Activated naive CD4-positive, alpha-beta T cell treated with anti-CD3 and anti-CD28 coated beads, Interleukin-2, amount 10 ng/mL, durations not matched to agents 7 days and 5 days (primary cell): ENCODE measurements at places on chromosomes 11 and 22.

GRCh38 chr22:36671404-36671803, 32.1 kb downstream of the CACNG2 start:
- no peaks in the 10 kb centered on the region for H3K36me3 ChIP-seq
- DNase-seq, result no peak
- H3K27ac ChIP-seq, result no peak overlapping the region
- no peaks in the 10 kb centered on the region for H3K4me1 ChIP-seq
- H3K27me3 ChIP-seq, result peaks cover 23% of the 10 kb centered on the region

GRCh38 chr11:17368551-17368950, 17.0 kb downstream of the NCR3LG1 start:
- H3K27me3 ChIP-seq, result no peaks in the 10 kb centered on the region
- no peaks in the 10 kb centered on the region for H3K4me1 ChIP-seq
- H3K27ac ChIP-seq, result no peak overlapping the region

DNA sequence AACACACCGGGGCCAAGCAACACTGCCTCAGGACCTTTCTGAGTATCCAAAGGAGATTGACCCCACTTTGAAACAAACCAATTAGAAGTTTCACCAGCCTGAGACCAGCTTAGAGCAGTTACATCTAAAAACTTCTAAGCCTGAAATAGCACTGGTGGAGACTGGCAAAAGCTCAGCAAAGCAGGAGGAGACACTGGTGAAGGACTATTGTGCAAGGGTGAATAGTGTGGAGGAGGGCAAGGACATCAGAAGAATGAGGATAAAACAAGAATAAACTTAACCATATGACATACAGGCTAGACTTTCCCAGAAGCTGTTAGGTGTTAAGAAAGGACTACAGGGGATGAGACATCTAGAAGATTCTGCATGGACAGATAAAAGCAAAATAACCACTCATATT, 152.4 kb downstream of the FCHSD2 start:
- no peaks in the 10 kb centered on the region for H3K4me1 ChIP-seq
- H3K36me3 ChIP-seq, result peaks cover 26% of the 10 kb centered on the region
- no peak overlapping the region for H3K4me3 ChIP-seq
- no peak overlapping the region for H3K27ac ChIP-seq

- no peak overlapping the region for H3K27ac ChIP-seq
- no peaks in the 10 kb centered on the region for H3K36me3 ChIP-seq
- no peak overlapping the region for H3K4me3 ChIP-seq
- no peaks in the 10 kb centered on the region for H3K27me3 ChIP-seq
- H3K4me1 ChIP-seq, result no peaks in the 10 kb centered on the region
Observed at GRCh38 chr11:122304973-122305372, 189.0 kb upstream of the BLID start.

- no peaks in the 10 kb centered on the region for H3K36me3 ChIP-seq
- peak overlapping the region; percentile 62 for H3K4me3 ChIP-seq
- H3K27ac ChIP-seq, result no peak overlapping the region
- H3K27me3 ChIP-seq, result peaks cover 65% of the 10 kb centered on the region
- DNase-seq, result no peak
Observed at GRCh38 chr11:19714387-19715363, 2.0 kb downstream of the NAV2 start.

- no peaks in the 10 kb centered on the region for H3K4me1 ChIP-seq
- H3K4me3 ChIP-seq, result no peak overlapping the region
- no peak for DNase-seq
- peak overlapping the region; percentile 29 for H3K27ac ChIP-seq
- H3K36me3 ChIP-seq, result no peaks in the 10 kb centered on the region
- peaks cover 60% of the 10 kb centered on the region for H3K27me3 ChIP-seq
Observed at GRCh38 chr11:73259406-73260126, 12.6 kb upstream of the P2RY6 start.

DNA sequence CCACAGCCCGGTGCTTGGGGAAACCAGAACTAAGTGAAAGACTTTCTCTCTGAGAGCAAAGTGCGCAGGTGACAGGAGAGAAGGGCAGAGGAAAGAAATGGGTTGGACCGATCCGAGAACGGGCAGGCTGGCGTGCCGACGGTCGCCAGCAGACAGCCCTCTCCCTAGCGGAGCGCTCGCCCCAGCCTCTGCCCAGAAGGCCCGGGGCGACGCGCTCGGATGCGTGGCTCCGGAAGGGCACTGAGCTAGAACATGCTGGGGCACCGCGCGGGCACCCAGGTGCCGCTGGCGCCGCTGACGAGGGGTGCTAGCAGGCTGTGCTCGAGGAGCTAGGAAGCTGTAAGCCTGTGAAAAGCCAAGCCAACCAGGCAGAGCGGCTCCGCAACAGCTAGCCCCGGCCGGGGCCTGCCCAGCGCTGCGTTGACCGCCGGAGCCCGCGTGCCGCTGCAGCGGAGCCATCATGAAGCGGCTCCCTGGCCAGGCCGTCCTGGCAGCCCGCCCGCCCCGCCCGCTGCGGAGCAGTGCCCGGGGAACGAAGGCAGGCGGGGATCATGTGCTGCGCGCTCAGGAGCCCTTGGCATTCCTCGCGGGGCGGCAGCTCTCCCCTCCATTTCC, 22.1 kb upstream of the RRAS2 start:
- peak overlapping the region; percentile 42 for H3K27ac ChIP-seq
- H3K27me3 ChIP-seq, result peaks cover 41% of the 10 kb centered on the region
- no peaks in the 10 kb centered on the region for H3K36me3 ChIP-seq
- peak; percentile 57 for DNase-seq
- H3K4me3 ChIP-seq, result peak overlapping the region; percentile 69
- H3K4me1 ChIP-seq, result peaks cover 19% of the 10 kb centered on the region

- no peak overlapping the region for H3K4me3 ChIP-seq
- no peaks in the 10 kb centered on the region for H3K27me3 ChIP-seq
- H3K4me1 ChIP-seq, result peaks cover 5% of the 10 kb centered on the region
- DNase-seq, result no peak
- H3K27ac ChIP-seq, result no peak overlapping the region
Observed at GRCh38 chr11:33147559-33147958, 13.7 kb downstream of the CSTF3 start.

DNA sequence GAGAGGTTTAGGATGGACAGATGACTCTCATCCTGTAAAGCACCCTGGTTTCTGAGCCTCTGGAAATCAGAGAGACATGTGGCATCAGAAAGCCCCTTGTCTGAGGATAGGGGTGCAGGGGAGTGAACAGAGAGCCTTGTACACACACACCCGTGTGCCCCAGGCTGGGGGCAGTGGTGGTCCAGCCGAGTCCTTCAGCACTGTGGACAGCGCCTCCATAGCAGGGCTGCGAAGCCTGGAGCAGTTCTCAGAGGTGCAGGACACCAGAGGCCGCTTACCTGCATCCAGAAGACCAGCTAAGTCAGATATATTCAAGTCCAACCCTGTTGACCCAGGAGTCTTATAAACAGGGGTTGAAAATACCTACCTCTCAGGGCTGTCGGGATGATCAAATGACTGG, 11.5 kb upstream of the IGSF9B start:
- peaks cover 1% of the 10 kb centered on the region for H3K36me3 ChIP-seq
- peaks cover 12% of the 10 kb centered on the region for H3K4me1 ChIP-seq
- peaks cover 94% of the 10 kb centered on the region for H3K27me3 ChIP-seq
- DNase-seq, result peak; percentile 35

DNA sequence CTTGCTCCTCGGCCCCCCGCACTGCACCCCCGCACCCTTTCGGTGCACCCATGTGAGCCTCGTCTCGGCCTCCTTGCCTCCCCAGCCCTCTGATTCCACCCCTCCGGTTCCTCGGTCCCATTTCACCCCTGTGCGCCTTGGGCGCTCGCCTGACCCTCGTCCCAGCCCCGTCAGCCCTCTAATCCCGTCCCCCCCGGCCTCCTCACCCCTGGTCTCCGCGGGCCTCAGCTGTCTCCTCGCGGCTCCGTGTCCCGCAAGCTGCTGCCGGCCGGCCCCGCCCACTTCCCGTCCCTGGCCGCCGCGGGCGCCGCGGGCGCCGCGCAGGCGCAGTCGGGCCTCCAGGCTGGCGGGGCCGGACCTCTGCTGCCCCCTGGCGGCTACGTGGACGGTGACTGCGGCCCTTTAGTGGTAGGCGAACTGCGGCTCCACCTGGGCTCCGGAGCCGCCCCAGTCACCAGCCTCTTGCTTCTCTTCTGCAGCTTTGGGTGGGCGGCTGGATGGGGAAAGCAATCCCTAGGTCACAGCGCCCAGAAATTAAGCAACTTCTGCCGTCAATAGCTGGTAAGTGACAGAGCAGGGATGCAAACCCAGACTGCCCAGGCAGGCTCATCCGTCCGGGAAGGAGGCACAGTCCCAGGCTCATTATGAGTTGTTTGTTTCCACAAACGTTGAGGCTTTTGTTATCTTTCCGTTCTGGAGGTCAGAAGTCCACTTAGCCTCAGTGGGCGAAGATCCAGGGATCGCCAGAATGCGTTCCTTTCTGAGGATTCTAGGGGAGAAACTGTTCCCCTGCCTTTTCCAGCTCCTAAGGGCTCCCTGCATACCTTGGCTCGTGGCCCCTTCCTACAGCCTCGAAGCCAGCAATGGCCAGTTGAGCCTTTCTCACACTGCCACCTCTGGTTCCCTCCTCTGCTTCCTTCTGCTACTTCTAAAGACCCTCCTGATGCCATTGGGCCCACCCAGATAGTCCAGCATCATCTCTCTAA, at the start of gene PPM1F:
TSS of gene PPM1F (minus strand) at position 263 of the 986 bp plus-strand sequence. CDS start 6,800 bp downstream, outside the sequence.
- peaks cover 27% of the 10 kb centered on the region for H3K27me3 ChIP-seq
- H3K4me3 ChIP-seq, result peak within 1 kb of the TSS; percentile 82
- H3K4me1 ChIP-seq, result peaks cover 16% of the 10 kb centered on the region
- H3K27ac ChIP-seq, result peak within 1 kb of the TSS; percentile 75
- peak; percentile 91 for DNase-seq

DNA sequence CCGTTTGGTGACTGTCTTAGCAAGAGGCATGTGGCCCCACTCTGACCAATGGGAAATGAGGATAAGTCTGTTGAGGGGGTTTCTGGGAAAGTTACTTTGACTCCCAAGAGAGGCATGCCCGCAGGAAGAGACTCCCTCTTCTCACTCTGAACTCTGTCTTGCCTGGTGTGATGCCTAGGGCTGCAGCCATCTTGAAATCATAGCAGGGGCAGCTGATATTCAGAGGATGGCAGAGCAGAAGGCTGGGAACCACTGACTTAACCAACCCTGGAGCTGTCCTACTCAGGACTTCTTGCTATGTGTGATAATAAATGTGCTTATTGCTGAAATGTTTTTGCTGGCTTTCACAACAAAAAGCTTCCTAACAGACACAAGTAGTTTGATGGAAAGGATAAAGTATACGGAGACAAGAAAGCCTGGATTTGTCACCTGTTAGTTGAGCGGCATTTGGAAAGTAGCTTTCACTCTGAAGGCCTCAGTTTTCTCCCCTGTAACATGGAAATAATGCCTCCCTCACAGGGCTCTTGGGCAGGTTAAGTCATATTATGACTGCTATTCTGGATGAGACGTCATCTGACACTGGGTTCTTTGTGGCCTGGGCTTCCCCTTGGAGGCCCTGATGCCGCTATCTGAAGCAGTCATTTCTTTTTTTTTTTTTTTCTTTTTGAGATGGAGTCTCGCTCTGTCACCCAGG, 128.5 kb downstream of the CEP164 start:
- H3K27me3 ChIP-seq, result peaks cover 14% of the 10 kb centered on the region
- no peak overlapping the region for H3K27ac ChIP-seq
- no peaks in the 10 kb centered on the region for H3K36me3 ChIP-seq
- no peak for DNase-seq
- no peaks in the 10 kb centered on the region for H3K4me1 ChIP-seq
- no peak overlapping the region for H3K4me3 ChIP-seq

GRCh38 chr11:134792044-134792443, 380.0 kb upstream of the B3GAT1 start:
- H3K27ac ChIP-seq, result no peak overlapping the region
- no peak overlapping the region for H3K4me3 ChIP-seq
- H3K27me3 ChIP-seq, result peaks cover 4% of the 10 kb centered on the region
- no peaks in the 10 kb centered on the region for H3K4me1 ChIP-seq

DNA sequence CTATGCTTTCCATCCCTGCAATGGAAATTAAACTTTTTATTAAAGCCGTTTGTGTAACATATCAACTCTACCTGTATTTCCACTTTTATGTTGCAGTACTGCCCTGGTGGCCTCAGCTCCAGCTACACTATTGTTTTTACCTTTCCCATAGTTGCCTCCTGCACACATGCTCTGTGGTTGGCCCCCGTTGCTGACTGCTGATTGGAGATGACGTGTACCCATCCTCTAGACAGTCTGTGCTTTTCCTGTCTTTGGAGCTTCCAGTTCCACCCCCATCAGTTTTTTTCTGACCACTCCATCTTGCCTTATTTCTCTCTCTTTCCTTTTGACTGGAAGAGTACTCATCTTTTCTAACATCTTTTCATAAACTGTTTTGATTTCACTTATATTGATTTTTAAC, 123.8 kb downstream of the TEAD1 start:
- no peak overlapping the region for H3K4me3 ChIP-seq
- H3K27ac ChIP-seq, result no peak overlapping the region
- DNase-seq, result no peak
- no peaks in the 10 kb centered on the region for H3K36me3 ChIP-seq

DNA sequence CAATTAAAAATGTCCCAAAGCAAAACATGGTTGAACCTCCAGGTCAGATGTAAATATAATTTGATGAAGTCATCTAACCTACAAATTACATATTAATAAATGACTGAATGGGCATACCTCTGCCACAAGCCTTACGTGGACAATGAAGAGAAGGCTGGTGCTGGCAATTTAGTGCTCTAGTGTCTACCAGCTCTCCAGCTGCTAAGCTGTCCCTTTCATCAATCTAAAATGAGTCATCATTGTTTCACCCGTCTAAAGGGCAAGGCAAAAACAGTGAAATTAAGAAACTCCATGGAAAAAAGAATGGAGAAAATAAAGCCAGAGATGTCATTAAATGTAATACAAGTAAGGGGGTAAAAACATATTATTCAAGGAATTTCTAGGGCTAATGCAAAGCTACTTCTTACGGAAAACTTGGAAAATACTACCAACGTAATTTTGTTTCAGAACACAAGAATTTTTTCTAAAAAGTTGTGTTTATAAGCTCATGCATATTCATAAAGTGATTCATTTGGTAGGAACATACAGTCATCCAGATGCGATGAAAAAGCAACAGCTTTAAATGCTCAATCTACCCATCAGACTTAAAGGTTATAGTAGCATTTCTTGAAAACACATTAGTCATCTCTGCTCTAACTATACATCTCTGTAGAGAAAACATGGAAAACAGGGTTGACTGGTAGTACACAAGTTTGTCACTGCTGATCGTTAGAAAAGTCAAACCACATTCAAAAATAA, 71.5 kb downstream of the SIK3 start:
- peaks cover 42% of the 10 kb centered on the region for H3K4me1 ChIP-seq
- H3K27me3 ChIP-seq, result no peaks in the 10 kb centered on the region
- H3K36me3 ChIP-seq, result peaks cover 10% of the 10 kb centered on the region
- no peak for DNase-seq

DNA sequence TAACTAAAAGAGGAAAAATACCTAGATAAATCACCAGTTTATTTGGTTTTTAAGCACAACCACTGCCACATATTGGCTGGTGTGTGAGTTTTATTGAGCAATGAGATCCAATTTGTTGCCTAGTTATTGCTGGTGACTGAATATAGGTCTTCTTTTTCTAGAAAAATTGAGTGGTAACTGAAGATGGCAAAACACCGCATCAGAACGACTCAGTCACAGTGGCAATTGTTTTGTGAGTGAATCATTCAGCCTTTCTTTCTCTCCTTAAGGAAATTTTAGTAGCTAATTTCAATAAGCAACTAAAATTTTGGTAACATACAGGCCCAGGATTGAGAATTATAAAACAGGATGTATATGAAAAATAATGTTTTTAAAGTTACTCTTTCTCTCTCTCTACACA, 533.0 kb downstream of the KCNA4 start:
- H3K4me3 ChIP-seq, result no peak overlapping the region
- H3K27me3 ChIP-seq, result no peaks in the 10 kb centered on the region
- H3K4me1 ChIP-seq, result no peaks in the 10 kb centered on the region
- no peaks in the 10 kb centered on the region for H3K36me3 ChIP-seq

GRCh38 chr11:126328001-126328390, 24.1 kb downstream of the DCPS start:
- H3K4me1 ChIP-seq, result no peaks in the 10 kb centered on the region
- no peaks in the 10 kb centered on the region for H3K27me3 ChIP-seq
- H3K4me3 ChIP-seq, result no peak overlapping the region
- H3K36me3 ChIP-seq, result peaks cover 11% of the 10 kb centered on the region
